Heart left ventricle (tissue), 16 donors: ENCODE measurements at places on chromosomes 11 and 22. TPM values are rescaled to one million over a fixed set of nuclear protein-coding genes. Genes with fewer than 3 reads are reported as not detected.

DNA sequence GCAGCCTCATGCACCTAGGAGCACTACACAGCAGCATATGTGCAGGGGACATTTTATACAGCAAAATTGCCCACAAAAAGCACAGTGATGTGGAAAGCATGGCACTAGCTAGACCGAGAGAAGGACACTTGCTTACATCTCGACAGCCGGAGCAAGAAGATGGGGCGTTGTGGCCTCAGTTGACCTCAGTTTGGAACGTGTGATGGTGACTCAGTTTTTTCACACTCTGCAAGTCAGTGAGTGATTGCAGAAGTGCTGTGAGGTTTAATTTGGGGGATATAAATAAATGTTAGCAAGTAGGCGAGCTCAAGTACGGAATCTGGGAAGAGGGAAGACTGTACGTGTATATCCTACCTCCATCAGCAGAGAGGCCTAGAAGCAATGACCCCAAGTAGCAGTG lies 23.3 kb downstream of the LRP5 start:
- H3K36me3 ChIP-seq, result no peaks in the 10 kb centered on the region
- H3K27ac ChIP-seq, result peak overlapping the region; percentile 71

DNA sequence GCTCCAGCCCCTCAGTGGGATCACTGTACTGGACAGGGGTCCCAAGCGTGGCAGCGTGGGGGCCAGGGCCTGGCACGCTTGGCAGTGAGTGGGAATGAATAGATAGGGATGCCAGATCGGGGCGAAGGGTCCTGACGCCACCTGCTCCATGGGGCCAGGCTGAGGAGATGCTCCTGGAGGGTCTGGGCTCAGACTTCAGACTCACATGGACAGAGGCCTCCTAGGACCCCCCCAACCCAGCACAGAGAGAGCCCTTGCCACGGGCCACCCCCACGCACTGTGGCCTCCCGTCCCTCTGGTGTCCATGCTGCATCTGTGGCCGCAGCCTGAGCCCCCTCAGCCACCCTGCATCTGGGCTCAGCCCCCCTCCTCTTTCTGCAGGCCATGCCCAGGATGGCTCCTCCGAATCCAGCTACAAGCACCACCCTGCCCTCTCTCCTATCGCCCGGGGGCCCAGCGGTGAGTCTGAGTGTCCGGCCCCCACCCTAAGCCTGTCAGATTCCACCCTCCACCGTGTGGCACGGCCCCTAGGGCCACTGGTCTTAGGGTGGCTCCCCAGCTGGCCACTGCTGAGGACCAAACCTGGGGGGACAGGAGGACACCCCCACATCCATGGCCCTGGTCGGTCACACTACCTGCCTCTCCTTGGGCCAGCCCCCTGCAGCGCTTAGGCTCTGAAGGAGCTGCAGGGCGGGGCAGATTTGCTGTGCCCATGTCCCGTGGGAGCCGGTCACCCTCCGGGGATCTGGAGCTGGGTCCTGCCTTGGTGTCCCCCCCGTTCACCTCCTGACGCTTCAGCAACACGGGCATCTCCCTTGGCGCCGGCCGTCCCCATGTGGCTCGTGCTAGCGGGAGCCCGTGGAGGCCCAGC lies 2.7 kb downstream of the MUC5AC start:
- H3K4me1 ChIP-seq, result no peaks in the 10 kb centered on the region
- peaks cover 25% of the 10 kb centered on the region for H3K27me3 ChIP-seq
- H3K27ac ChIP-seq, result no peak overlapping the region
- H3K4me3 ChIP-seq, result no peak overlapping the region

DNA sequence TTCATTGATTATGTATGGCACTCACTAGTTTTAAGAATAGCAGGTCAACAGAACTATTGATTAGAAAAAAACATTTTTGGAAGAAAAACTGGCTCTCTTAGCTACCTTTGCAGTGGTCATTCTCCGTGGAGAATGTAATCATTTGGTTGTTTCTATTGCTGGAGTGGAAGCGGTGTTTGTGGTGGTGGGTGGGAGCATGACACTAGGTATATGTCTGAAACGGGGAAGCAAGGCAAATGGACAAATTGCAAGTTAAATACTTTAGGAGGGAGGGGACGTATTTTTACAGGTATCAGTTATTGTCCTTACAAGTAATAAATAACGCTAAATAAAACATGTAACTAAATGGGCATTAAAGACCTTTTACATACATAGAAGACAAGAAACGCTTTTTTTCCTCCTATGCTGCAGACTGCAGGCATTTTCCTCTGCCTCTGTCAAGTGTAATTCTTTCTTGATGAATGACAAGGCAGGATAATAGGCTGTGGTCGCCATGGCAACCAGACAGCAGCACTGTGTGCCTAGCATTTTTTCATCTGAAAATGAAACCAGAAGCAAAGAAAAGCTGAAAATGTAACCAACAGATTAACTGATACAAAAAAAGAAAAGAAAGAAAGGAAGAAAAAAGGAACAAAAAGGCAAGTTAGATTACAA lies 46.2 kb downstream of the BLID start:
- H3K36me3 ChIP-seq, result no peaks in the 10 kb centered on the region
- H3K4me1 ChIP-seq, result peaks cover 8% of the 10 kb centered on the region
- H3K4me3 ChIP-seq, result no peak overlapping the region
- no peak for DNase-seq
- H3K27ac ChIP-seq, result no peak overlapping the region
- H3K27me3 ChIP-seq, result no peaks in the 10 kb centered on the region

- H3K36me3 ChIP-seq, result no peaks in the 10 kb centered on the region
- H3K4me1 ChIP-seq, result peaks cover 33% of the 10 kb centered on the region
Observed at GRCh38 chr22:37175414-37176281, 12.4 kb downstream of the C1QTNF6 start.

The CFAP68 gene
- 11.9 TPM for total RNA-seq

The SHISA8 gene
- total RNA-seq, result 3.1 TPM
